ENCODE measurements at places on chromosomes 7 and 10. TPM values are rescaled to one million over a fixed set of nuclear protein-coding genes. Genes with fewer than 3 reads are reported as not detected.

Gene ARHGEF5
- polyA plus RNA-seq: 27.6 TPM

Gene GJC3
- 0.31 TPM for polyA plus RNA-seq

Gene CYP3A7
- polyA plus RNA-seq: 0.46 TPM

Gene STAMBPL1
- 9.0 TPM for polyA plus RNA-seq
